ENCODE measurements at places on chromosomes 1 and 21.

DNA sequence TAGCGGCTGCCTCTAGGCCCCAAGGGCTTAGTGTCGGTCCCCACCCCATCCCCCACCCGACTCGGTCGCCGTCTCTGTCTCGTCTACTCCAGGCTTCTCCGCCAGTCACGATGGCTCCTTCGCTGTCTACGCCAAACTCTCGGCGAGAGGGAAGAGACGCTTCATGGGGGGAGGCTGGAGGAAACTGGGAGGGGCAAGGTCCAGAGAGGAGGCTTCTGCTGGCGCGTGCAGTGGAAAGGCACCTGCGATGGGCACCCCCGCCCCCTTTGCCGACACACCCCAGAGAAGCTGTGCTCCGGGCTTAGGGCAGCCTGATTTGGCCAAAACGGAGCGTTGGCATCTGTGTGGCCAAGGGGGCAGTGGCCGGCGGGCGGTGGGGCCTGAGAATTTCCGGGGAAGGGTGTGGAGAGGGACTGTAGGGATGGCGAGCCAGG, 1.2 kb upstream of the CSMD2 start:
- no peak for DNase-seq
- H3K4me1 ChIP-seq, result peaks cover 3% of the 10 kb centered on the region
- no peak overlapping the region for H3K27ac ChIP-seq
- peaks cover 79% of the 10 kb centered on the region for H3K27me3 ChIP-seq
- H3K4me3 ChIP-seq, result no peak overlapping the region
- peaks cover 4% of the 10 kb centered on the region for H3K36me3 ChIP-seq

DNA sequence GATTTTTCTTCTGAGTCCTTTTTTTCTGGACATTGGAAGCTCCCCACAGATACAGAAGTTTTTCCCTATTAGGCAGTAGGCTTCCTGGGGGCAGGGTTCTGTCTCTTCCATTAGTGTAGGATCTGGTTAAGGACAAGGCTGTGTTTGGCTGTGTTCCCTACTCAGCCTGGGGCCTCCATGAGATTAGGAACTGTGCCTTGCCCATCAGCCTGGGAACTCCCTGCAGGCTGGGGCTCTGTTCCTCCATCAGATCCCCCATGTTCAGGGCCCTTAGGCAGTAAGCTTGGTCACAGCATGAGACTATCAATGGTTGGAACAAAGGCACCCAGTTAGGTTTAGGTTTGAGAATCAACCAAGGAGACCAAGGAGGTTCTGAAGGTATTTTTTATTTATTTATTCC, 22.7 kb downstream of the NAV1 start:
- no peak for DNase-seq
- H3K27me3 ChIP-seq, result peaks cover 11% of the 10 kb centered on the region
- no peaks in the 10 kb centered on the region for H3K36me3 ChIP-seq
- H3K27ac ChIP-seq, result no peak overlapping the region
- no peak overlapping the region for H3K4me3 ChIP-seq
- H3K4me1 ChIP-seq, result no peaks in the 10 kb centered on the region

GRCh38 chr1:59138402-59138801, 158.5 kb upstream of the FGGY start:
- peaks cover 26% of the 10 kb centered on the region for H3K27me3 ChIP-seq
- H3K4me1 ChIP-seq, result peaks cover 6% of the 10 kb centered on the region
- no peaks in the 10 kb centered on the region for H3K36me3 ChIP-seq
- DNase-seq, result no peak

DNA sequence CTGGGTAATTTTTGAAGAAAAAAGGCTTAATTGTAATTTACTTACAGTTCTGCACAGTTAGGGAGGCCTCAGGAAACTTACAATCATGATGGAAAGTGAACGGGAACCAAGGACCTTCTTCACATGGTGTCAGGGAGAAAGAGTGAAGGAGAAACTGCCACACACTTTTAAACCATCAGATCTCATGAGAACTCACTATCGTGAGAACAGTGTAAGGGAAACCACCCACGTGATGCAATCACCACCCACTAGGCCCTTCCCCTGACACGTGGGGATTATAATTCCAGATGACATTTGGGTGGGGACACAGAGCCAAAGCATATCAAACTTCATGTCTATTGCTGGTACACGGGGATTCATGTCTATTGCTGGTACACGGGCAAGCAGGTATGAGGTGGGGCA, 5.3 kb upstream of the SFT2D2 start:
- peaks cover 6% of the 10 kb centered on the region for H3K4me1 ChIP-seq
- peaks cover 25% of the 10 kb centered on the region for H3K27me3 ChIP-seq
- DNase-seq, result no peak
- peaks cover 3% of the 10 kb centered on the region for H3K36me3 ChIP-seq
- H3K27ac ChIP-seq, result no peak overlapping the region

- H3K4me3 ChIP-seq, result no peak overlapping the region
- no peak for DNase-seq
- H3K27me3 ChIP-seq, result no peaks in the 10 kb centered on the region
- H3K27ac ChIP-seq, result no peak overlapping the region
- no peaks in the 10 kb centered on the region for H3K36me3 ChIP-seq
Observed at GRCh38 chr1:60423146-60423780, 349.7 kb upstream of the C1orf87 start.

- H3K27ac ChIP-seq, result peak overlapping the region; percentile 83
- peak overlapping the region; percentile 39 for H3K4me3 ChIP-seq
- H3K27me3 ChIP-seq, result no peaks in the 10 kb centered on the region
- peaks cover 5% of the 10 kb centered on the region for H3K4me1 ChIP-seq
- H3K36me3 ChIP-seq, result peaks cover 7% of the 10 kb centered on the region
Observed at GRCh38 chr21:31326522-31327242, 17.4 kb downstream of the TIAM1 start.

- no peaks in the 10 kb centered on the region for H3K4me1 ChIP-seq
- H3K4me3 ChIP-seq, result no peak overlapping the region
- no peaks in the 10 kb centered on the region for H3K36me3 ChIP-seq
Observed at GRCh38 chr1:221945669-221946068, 203.8 kb upstream of the DUSP10 start.

DNA sequence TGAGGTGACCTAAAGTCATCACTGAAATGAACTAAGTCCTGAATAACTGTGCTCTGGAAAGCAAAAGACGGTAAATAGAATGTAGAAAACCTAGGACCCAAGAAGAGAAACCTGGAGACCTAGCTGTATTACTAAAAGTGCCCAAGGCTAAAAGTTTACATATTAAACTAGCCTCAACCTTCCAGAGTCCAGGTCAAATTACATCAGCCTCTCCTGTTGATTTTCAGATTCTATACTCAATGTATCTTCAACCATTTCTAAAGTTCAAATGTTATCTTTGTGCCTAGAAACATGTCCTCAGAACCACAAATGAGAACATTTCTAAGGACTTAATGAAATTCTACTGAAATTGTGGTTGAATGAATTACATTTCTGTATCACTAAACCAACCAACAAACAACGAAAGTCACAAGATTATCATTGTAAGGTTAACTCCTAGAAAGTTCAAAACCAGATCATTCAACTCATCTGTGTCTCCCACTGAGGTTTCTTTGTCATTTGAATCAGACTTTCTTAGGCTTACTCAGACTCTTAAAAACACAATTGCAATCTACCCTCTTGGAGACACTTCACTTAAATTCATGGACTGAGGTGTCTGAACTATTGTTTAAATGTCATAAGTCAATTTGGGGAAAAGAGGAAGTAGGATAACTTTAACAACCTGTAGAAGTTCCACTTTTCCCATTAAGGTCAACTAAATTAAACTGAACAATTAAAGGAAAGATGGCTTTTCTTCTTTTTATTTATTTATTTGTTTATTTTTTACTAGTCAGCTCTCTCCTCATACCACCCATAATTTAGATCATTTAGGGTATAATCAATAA, 207.7 kb downstream of the BARHL2 start:
- H3K27ac ChIP-seq, result no peak overlapping the region
- no peaks in the 10 kb centered on the region for H3K4me1 ChIP-seq
- no peak for DNase-seq
- no peaks in the 10 kb centered on the region for H3K36me3 ChIP-seq

- H3K27ac ChIP-seq, result no peak overlapping the region
- no peak overlapping the region for H3K4me3 ChIP-seq
- no peaks in the 10 kb centered on the region for H3K4me1 ChIP-seq
- H3K27me3 ChIP-seq, result peaks cover 15% of the 10 kb centered on the region
- DNase-seq, result no peak
Observed at GRCh38 chr1:1990222-1990621, 13.4 kb downstream of the CFAP74 start.

GRCh38 chr1:198167436-198167934, 10.7 kb downstream of the NEK7 start:
- H3K27ac ChIP-seq, result peak overlapping the region; percentile 96
- peaks cover 14% of the 10 kb centered on the region for H3K36me3 ChIP-seq
- no peaks in the 10 kb centered on the region for H3K27me3 ChIP-seq

DNA sequence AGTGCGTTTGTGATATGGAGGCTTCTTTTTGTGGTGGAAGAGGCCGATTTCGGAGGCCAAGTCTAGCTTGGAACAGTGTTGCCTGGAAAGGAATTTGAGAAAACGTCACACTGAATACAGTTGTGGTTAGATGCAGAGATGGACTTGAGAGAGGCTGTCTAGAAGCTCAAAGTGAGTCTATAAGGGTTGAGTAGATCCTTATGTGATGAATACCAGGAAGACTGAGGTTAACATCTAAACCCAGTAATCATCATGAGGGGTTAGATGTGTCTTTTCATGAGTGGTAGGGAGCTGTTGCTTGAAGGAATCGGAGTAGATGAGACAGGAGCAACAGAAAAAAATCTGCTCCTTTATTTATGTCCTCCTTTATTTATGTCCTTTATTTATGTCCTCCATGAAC, 114.6 kb upstream of the IVNS1ABP start:
- no peak overlapping the region for H3K27ac ChIP-seq
- DNase-seq, result no peak
- H3K27me3 ChIP-seq, result no peaks in the 10 kb centered on the region
- H3K36me3 ChIP-seq, result no peaks in the 10 kb centered on the region
- no peak overlapping the region for H3K4me3 ChIP-seq

- no peak for DNase-seq
- H3K27ac ChIP-seq, result no peak overlapping the region
- no peaks in the 10 kb centered on the region for H3K4me1 ChIP-seq
- no peaks in the 10 kb centered on the region for H3K27me3 ChIP-seq
- H3K4me3 ChIP-seq, result no peak overlapping the region
Observed at GRCh38 chr1:68148631-68149030, 83.7 kb downstream of the WLS start.

DNA sequence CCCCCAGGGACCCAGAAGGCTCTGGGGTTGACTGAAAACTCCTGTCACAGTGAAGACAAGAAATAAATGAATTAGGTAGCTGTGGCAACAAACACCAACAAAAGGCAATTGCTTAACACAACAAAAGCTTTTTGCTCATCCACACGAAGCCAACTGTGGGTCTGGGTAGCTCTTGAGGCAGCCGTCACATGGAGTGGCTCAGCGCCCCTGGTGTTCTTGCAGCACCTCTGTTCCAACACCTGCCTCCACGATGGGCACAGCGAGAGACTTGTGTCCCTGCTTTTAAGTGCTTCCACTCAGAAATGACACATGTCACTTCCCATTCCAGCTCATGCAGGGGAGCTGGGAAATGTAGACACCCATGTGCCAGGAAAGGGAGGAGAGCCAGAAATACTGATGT, 364.5 kb upstream of the DUSP10 start:
- no peaks in the 10 kb centered on the region for H3K4me1 ChIP-seq
- H3K27me3 ChIP-seq, result peaks cover 19% of the 10 kb centered on the region
- H3K36me3 ChIP-seq, result no peaks in the 10 kb centered on the region
- no peak overlapping the region for H3K27ac ChIP-seq

DNA sequence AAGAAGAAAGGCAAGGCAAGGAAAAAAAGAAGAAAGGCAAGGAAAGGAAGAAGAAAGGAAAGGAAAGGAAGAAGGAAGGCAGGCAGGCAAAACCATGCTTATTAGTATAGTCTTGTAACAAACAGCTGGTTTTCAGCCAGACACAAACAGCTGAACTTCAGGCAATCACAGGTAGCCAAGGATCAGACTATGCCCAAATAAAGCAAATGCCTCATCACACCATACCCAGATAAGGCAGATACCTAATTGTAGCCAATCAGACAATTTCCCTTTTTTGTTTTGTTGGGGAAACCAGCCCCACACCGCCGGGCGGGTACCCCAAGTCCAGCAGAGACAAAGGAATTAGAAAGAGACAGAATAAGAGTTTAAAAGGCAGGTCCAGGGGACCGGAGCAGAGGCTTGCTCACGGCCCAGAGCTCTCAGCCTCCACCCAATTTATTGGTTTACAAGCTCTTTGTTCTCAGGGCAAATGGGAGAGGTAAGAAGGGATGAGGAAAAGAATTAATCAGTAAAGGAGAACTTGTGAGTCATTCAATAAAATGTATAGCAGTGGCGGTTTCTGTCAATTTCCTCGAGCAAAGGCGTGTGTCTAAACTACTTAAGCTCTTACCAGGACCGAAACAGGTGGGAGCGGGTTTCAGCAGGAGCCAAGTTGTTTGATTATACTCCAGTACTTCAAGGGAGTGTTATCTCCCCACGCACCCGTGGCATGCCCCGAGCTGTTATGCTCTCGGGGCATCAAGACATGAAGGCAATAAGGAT, 886.8 kb downstream of the KCNT2 start:
- no peaks in the 10 kb centered on the region for H3K36me3 ChIP-seq
- no peak overlapping the region for H3K27ac ChIP-seq
- H3K4me3 ChIP-seq, result no peak overlapping the region

DNA sequence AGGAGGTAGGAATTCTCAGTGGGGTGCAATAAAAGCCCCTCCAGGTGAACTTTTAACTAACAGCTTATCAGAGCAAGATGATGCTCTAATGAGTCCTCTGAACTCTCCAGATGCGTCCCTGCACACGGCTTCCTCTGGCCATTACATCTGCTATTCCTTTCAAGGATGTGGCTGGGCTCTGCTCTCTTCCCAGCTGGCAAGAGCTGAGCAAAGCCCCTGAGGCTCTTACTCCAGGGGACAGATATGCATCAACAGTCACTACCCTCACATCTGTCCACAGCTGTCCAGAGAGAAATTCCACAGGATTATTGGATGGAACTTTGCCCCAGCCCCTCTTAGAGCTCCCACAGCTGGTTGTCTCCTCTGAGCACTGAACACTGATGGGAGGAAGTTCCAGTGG, 267.8 kb downstream of the C1orf94 start:
- no peak for DNase-seq
- H3K27ac ChIP-seq, result no peak overlapping the region
- no peaks in the 10 kb centered on the region for H3K36me3 ChIP-seq
- H3K4me3 ChIP-seq, result no peak overlapping the region

Data from effector memory CD8-positive, alpha-beta T cell (primary cell).